ENCODE measurements at places on chromosomes 5 and 9. TPM values are rescaled to one million over a fixed set of nuclear protein-coding genes. Genes with fewer than 3 reads are reported as not detected.

DNA sequence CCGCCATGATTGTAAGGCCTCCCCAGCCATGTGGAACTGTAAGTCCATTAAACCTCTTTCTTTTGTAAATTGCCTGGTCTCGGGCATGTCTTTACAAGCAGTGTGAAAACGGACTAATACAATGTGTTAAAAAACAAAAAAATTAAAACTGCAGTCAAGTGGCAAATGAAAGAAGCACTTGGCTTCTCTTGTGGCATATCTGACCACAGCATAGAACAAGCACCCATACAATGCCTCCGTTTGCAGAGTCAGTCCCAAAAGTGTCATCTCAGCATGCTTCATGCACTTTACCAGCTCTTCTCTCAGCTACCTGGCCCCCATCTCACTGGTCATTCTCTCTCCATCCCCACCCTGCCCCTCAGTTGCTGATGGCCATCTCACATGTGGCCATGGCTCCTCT lies 51.1 kb upstream of the DAPK1 start:
- no peak for DNase-seq

DNA sequence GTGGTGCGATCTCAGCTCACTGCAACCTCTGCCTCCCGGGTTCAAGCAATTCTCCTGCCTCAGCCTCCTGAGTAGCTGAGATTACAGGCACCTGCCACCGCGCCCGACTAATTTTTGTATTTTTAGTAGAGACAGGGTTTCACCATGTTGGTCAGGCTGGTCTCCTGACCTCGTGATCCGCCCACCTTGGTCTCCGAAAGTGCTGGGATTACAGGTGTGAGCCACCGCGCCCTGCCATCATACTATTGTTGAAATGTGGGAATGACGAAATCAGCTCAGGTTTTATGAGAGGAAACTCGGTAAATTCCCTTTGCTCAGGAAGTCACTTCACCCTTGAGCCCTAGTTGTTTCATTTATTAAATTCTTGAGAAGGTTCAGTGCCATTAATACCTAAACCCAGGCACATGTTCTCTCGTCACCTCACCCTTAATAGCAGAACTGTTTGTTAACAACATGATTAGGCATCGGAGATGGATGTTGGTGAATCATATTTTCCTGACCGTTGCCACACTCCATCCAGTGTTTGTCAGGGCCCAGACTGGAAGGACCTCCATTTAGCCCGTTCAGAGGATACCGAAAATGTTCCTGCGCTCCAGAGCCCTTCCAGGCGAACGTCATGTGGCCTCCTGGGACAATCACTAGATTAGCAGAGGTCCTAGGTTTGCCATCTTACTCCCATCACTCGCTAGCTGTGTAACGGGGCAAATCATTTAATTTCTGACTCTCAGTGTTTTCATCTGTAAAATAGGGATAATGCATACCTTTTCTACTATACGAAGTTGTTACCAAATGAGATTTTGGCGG lies 20.0 kb upstream of the CREBRF start:
- no peak for DNase-seq

- no peak for DNase-seq
Measured at GRCh38 chr5:83000922-83001321, 76.3 kb downstream of the TMEM167A start.

Gene KCNV2
- polyA plus RNA-seq = 0.21 TPM

GRCh38 chr5:164748861-164749260 lies 1243.4 kb downstream of the MAT2B start:
- DNase-seq = no peak

GRCh38 chr9:114856942-114857315 lies 51.1 kb upstream of the TNFSF15 start:
- no peak for DNase-seq

DNA sequence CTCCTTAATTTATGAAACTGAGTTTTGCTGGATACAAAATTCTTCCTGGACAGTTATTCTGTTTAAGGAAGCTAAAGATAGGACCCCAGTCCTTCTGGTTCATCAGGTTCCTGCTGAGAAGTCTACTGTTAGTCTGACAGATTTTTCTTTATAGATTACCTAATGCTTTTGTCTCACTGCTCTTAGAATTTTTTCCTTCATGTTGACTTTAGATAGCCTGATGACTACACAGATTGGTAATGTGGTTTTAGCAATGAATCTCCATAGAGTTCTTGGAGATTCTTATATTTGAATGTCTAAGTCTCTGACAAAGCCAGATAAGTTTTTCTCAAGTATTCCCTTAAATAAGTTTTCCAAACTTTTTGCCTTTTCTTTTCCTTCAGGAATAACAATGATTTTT lies 419.7 kb downstream of the CDH10 start:
- no peak for DNase-seq

Gene LCN1
- polyA plus RNA-seq = not detected

GRCh38 chr5:38422622-38423021 lies 133.8 kb downstream of the LIFR start:
- no peak for DNase-seq

DNA sequence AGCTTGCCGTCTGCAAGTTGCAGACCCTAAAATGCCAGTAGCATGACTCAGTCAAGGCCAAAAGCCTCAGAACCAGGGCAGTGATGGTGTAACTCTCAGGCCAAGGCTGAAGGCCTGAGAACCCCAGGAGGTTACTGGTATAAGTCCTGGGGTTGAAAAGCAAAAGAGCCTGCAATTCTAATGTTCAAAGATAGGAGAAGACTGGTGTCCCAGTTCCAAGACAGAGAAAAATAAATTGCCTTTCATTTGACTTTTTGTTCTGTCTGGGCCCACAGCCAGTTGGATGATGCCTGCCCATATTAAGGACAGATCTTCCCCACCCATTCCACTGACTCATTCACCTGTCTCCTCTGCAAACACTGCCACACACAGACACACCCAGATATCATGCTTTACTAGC lies 673.2 kb downstream of the CDH18 start:
- no peak for DNase-seq

- DNase-seq = no peak
Measured at GRCh38 chr9:110021891-110022290, 186.1 kb downstream of the C9orf152 start.

Gene PRR16
- polyA plus RNA-seq = 2.8 TPM

DNA sequence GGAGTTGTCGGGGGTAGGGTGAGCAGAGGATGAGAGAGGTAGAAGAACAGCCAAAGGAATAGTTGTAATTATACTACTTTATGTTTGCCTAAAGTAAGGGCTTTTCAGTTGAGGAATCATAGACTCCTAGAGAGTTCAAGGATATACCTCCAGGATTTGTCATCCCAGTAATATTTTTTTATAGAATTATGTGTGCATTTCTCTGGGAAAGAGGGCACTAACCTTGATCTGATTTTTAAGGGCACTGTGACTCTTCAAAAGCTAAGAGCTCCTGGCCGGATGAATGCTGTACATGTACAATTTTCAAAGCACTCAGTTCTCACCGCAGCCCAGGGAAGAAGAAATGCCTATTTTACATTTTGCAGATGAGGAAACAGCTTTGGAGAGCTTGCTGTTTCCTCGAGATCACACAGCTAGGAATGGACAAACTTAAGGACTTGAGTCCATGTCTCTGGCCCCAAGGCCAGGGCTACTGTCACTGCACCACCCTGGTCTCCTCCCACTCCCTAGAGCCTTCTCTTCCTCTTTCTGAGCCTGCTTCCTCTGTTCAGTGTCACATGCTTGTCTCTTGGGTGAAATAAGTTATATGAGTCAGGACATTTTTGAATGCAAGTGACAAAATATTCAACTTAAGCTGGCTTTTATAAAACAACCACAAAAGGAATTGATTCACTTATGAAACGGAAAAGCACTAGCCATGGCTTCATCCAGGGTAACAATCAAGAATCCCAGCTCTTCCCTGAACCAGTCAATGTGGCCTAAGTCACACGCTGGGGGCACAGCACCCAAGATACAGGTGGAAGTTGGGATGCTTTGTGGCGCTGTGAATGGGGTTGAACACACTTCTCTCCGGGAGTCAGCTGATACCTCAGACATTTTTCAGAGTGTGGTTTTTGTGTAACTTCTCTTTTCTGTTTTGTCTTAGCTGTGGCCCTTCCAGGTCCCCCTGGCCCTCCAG lies 45.7 kb upstream of the TGFBR1 start:
- DNase-seq = no peak

Gene DEPDC1B
- 30.6 TPM for polyA plus RNA-seq

- DNase-seq = no peak
Measured at GRCh38 chr5:66180282-66181155, 36.4 kb downstream of the SREK1 start.

GRCh38 chr9:111360881-111361280 lies 30.9 kb upstream of the OR2K2 start:
- DNase-seq = no peak

Gene CDX1
- polyA plus RNA-seq = 0.64 TPM

- DNase-seq = no peak
Measured at GRCh38 chr5:37840053-37841034, 503 bp upstream of the GDNF start.

DNA sequence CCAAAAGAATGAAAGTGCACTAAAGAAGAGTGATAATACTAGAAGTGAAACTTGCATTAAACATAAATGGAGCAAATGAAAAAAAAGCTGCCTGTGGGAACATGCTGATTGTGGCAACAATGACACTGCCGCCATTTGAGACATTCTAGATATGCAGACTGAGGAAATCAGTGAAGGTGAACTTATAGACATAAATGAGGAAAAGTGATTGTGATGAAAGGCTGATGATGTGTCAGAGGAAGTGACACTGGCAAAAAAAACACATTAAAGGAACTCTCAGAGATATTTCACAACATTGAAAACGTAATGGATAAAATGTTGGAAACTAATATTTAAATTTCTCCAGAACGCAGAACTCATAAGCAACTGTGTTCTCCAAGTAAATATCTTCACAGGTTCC lies 1.2 kb downstream of the ERCC8 start:
- DNase-seq = no peak

- no peak for DNase-seq
Measured at GRCh38 chr9:135811801-135812200, 95.5 kb downstream of the CAMSAP1 start.

Measured in right renal pelvis (tissue), 4 donors.